ENCODE measurements at places on chromosomes 5 and 9. TPM values are rescaled to one million over a fixed set of nuclear protein-coding genes. Genes with fewer than 3 reads are reported as not detected.

Gene ROPN1L
- 0.54 TPM for polyA plus RNA-seq

- no peak for DNase-seq
These were observed 201.2 kb downstream of the EBF1 start for GRCh38 chr5:158898185-158899177.

- no peak for DNase-seq
These were observed 4.1 kb upstream of the TLE4 start for GRCh38 chr9:79567671-79568098.

DNA sequence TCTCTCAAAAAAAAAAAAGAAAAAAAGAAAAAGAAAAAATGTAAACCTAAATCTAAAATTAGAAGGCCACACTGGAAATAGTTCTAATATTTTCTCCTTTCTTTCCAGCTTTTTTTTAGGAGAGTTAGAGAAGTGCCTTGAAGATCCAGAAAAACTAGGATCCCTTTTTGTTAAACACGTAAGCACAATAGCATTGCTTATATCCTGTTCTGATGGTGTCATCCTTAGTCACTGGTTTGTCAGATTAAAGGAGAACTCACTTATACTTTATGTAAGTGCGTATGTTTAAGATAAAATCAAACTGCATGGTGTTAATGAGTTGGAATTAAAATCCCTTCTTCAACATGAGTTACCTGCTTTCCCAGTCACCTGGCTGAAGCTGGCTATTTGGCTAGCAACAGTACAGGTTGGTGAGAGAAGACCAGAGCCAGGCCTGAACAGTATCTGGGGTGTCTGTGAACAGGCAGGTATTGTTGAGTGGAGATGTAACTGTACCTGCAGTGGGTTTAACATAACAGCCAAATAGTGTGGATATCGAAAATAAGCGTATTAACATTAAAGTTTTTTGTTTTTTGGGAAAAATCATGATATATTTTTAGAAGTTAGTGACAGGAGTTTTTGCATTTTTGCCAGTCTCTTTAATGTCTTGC, 104.7 kb upstream of the OTULINL start:
- no peak for DNase-seq

DNA sequence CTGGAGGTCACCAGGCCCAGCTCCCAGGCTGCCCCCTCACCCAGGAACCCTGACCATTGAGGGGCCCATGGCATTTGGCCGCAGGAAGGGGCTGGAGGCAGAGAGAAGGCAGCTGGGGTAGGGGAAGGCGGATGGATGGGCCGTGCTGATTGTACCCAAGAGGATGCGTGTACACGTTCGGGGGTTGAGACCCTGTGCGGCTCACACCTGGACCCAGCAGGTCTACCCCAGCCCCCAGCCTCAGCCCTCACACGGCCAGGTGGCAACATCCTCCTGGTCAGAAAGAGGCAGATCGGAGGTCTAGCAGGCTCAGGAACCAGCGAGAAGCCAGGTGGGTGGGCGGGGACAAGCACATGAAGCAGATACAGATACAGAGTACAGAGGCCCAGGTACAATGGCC, 33.7 kb downstream of the NACC2 start:
- DNase-seq: no peak

DNA sequence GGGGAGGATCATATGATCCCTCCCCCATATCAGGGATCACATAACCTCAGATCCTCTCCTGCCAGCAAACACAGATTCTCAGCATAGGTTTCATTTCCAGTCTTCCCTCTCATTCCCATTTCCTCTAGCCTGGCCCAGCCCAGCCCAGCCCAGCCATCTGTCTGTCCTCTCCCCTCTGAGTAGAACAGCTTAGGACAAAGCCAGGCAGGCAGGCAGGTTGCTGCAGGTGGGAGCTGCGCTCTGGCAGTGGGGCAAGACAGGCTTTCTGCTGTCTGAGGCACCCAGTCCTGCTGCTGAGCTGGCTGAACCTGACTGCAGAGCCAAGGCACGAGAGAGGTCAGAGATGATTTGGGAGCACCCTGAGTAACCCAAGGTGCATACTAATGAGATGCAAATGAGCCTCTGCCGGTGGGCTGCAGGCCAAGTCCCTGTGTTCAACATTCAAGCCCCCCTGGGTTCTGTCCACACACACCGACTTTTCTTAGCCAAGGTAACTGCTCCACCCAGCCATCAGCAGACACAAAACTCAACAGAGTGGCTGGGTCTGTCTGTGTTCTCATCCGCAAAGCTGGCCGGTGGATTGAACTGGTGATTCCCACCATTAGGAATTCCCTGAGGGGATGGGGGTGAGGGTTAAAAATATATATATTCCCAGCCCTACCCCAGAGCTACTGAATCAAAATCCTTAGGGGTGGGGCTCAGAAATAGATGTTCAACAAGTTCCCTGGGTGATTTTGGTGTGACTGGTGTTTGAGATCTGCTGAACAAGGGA, 9.1 kb downstream of the FAT2 start:
- no peak for DNase-seq

DNA sequence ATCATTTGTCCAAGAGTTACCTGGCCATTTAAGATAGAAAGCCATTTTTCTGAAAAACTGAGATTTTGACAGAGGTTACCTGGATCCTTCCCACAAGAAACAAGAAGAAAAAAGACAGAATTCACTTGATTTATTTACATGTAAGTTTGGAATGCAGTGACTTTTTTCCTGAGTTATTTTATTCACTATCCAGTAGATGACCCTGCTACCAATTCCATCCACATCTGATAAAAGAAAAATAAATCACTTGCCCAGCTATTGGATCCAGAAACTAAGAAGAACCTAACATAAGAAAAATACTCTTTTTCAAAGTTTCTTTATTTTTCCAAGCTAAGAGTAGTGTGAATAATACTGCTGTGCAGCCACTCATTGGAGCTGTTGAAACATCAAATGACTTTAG, 275.2 kb downstream of the CETN3 start:
- DNase-seq: no peak

Data from BJ (cell line).